KBM-7 (cell line): ENCODE measurements at places on chromosomes 6 and 20.
A peak's percentile ranks its signal among the peaks of the same experiment; 100 is the strongest.

DNA sequence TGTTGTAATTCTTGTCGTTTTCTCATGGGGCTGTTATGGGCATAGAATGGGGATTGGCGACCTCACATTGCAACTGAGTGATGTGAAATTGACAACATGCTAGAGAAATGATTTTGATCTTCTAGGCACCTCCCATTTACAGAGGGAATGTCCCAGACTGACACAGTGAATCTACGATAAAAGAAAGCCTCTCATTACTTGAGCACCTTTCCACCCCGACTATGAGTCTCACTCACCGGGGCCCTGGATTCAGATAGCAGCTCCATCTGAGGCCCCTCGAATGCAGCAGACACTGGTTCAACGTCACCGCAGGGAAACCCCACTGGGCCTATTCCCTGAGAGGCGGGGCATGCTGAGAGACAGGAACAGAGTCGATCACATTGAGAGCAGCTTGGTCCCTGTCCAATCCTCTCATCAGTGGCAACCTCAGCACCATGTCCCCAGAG is 49.1 kb downstream of the NFATC2 start:
- DNase-seq = no peak

DNA sequence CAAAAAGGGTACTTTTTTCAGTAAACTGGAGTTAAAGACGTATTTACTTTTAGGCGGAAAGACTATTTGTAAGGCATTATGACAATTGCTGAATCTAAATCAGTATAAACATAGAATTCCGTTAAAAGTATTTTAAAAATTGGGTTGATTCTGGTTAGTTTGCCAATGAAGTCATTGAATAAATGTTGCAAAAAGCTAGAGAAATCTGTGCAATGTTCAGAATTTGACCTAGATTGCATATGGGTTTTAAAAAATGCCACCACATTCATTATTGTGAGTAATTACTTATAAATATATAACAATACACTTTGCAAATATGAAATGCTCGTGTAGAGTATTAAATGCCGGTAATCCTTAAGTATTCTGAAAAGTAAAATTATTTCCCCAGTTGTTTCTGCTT is 116.5 kb upstream of the EEF1E1 start:
- DNase-seq = no peak

DNA sequence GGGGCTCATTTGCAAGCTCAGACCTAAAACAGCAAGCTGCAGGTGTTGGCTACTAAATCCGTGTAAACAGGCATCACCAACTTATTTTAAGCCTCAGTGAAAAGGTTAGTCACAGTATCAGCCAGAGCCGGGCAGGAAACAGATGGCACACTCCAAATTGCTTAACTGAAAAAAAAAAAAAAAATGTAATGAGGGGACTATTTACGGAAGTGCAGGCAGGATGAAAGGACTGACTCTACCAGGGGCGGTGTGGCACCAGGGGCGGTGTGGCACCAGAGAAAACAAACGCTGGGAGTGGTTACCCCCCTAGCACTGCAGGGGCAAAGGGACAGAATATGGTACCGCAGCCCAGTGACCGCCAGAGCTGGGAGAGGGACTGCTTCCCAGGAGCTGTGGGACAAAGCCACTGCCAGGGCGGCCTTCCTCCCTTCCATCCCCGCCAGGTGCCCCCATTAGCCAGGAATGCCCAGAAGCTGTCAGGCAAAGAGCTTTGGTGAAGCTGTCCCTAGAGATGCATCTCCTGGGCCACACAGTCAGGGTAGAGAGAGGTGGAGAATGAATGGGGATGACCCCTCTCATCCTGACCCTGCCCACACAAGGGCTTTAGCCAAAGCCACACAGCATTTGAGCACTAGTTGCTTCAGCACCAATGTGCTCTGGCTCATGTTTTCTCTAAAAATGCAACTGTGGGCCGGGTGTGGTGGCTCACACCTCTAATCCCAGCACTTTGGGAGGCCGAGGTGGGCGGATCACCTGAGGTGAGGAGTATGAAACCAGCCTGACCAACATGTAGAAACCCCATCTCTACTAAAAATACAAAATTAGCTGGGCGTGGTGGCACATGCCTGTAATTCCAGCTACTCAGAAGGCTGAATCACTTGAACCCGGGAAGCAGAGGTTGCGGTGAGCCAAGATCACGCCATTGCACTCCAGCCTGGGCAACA is 39.6 kb upstream of the GFOD1 start:
- DNase-seq = peak; percentile 99

- no peak for DNase-seq
These were observed 399.5 kb downstream of the PHF3 start for GRCh38 chr6:64034910-64035655.
